ENCODE measurements at places on chromosomes 16 and 17.

DNA sequence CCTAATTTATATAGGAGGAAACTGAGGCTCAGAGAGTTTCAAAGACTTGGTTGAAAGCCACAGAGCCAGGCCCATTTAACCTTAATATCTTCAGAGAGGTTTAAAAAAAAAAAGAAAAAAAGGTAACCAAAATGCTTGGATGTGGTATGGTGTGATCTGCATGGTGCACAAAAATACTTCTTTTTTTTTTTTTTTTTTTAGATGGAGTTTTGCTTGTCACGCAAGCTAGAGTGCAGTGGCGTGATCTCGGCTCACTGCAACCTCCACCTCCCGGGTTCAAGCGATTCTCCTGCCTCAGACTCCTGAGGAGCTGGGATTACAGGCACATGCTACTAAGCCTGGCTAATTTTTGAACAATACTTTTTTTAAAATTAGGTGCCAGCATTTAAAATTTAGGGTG lies 101.8 kb downstream of the XYLT1 start:
- no peak for DNase-seq

- DNase-seq, result no peak
These were observed 27.2 kb downstream of the MAP3K14 start for GRCh38 chr17:45289301-45290268.

DNA sequence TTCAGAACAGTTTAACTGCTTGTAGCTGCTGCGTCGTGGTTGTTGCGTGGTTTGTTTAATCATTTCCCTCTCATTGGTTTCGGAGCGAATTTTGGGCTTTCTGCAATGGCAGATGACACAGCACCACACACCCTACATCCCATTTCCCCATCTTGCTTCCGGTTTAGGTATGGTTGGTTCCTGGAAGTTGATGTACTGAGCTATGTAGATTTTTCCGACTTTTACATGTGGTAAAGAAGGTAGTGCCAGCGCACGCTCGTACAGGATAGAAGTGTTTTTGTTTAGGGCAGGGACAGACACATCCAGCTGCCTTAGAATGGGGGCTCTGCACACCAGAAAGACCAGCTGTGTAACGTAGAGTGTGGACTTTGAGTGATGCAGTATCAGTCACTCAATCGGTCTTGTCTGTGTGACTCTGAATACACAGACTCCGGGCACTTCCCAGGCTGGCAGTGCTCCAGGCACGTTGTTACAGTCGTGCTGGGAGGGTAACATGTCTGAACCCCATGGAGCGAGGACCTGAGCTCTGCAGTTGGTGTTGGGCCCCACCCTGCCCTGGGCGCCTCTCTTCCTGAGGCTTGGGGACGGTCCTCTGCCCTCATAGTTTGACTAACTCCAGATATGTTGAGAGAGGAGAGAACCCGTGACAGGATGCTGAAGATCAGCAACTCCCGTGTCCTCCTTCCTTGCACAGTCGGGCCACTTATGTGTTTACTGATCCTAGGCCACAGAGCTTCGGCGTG lies 172.0 kb upstream of the CHMP6 start:
- no peak for DNase-seq

DNA sequence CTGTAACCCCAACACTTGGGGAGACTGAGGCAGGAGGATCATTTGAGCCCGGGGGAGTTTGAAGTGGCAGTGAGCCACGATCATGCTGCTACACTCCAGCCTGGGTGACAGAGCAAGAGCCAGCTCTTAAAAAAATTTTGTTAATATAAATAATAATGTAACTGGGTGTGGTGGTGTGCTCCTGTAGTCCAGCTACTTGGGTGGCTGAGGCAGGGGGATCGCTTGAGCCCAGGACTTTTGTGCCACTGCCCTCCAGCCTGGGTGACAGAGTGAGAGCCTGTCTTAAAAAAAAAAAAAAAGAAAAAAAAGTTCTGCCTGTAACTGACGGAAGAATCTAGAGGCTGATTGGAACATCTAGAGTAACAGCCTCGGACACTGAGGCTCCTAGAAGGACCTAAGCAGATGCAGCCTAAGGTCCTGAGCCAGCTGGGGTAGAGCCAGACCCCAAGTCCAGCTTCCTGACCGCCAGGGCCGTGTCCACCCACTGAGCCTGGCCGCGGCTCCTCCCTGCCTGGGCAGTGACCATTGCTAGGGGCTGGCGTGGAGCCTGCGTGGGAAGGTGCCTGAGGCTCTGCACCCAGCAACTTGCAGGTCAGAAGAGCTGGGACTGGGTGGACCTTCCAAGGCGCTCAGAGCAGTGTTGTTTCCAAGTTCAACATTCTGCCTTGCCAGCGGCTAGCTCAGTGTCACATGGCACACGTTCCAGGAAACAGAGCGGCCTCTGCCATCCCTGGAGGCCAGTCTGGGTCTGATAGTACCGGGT lies 209.4 kb upstream of the CIBAR2 start:
- peak; percentile 95 for DNase-seq

DNA sequence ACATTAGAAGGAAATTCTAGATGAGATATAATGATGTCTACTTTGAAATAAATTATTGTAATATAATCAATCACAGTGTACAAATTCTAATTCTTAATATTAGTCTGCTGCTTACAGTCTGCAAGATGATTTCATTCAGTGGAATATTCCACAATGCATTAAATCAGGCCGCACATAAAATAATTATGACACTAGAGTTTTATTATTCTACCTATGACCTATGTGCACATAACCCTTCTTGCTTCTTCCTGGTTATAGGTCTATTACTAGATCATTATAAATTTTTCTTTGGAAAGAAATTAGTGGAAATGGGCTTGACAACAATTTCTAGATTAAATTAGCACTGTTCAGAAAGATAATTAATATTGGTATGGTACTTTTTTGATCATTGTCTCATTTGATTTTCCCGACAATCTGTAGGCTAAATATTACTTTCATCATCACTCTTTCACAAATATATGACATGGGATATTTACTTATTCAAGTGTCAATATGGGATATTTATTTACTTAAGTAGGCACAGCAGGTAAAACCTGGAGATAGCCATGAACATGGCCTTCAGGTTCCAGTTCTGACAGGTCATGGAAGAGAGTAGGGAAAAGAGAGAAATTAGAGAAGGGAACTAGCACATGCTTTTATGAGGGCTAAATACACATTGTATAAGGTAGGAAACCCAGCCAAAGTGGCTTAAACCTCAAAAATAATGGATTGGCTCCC lies 476.4 kb downstream of the TOX3 start:
- DNase-seq, result no peak

DNA sequence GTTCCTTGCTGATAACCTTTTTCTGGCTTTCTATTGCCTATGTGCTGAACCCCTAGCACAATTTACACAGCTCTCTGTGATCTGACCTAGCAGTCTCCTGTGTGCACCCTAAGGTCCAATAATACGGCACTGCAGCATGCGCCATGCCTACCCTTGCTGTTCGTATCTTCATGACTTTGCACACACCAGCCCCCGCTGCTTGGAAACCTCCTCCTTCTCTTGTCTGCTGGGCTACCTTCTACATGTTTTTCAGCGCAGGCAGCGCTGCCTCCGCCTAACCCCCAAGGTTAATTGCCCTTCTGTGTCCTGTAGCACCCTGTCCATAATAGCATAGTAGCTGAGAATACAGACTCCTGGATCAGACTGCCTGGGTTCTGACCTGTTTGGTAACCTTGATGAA lies 1.4 kb downstream of the STARD3 start:
- no peak for DNase-seq
